Smooth muscle cell of the umbilical artery (primary cell): ENCODE measurements at places on chromosomes 12 and 14. TPM values are rescaled to one million over a fixed set of nuclear protein-coding genes. Genes with fewer than 3 reads are reported as not detected.

NUMB gene
- 20.8 and 61.4 TPM in 2 replicates for total RNA-seq

RAD52 gene
- 17.5 and 19.7 TPM in 2 replicates for total RNA-seq

DNAJC22 gene
- total RNA-seq, result 0.83 and 1.2 TPM in 2 replicates

SIRT4 gene
- total RNA-seq, result 0.69 and 2.7 TPM in 2 replicates

CD4 gene
- total RNA-seq, result 1.0 and 1.5 TPM in 2 replicates

TMEM233 gene
- 0.09 TPM in 1 of 2 replicates, not detected in the other for total RNA-seq

MAP3K9 gene
- total RNA-seq, result 0.59 and 1.4 TPM in 2 replicates

CMKLR1 gene
- total RNA-seq, result 0.28 and 0.59 TPM in 2 replicates

DLK1 gene
- under 0.01 TPM in 1 of 2 replicates, not detected in the other for total RNA-seq

TAS2R20 gene
- total RNA-seq, result 3.9 and 6.6 TPM in 2 replicates

ALDH2 gene
- total RNA-seq, result 24.1 and 30.3 TPM in 2 replicates

HNF1A gene
- total RNA-seq, result not detected in 2 replicates

ACVR1B gene
- total RNA-seq, result 8.0 and 11.1 TPM in 2 replicates

GLIPR1L1 gene
- total RNA-seq, result not detected in 2 replicates

AQP2 gene
- total RNA-seq, result not detected in 2 replicates

ERP29 gene
- 66.8 and 121 TPM in 2 replicates for total RNA-seq

KCNC2 gene
- not detected in 2 replicates for total RNA-seq

GRIN2B gene
- total RNA-seq, result under 0.01 and 0.09 TPM in 2 replicates

HOXC13 gene
- not detected in 2 replicates for total RNA-seq

CRIP2 gene
- total RNA-seq, result 13.1 and 34.2 TPM in 2 replicates

BIN2 gene
- total RNA-seq, result not detected in 2 replicates

HRK gene
- total RNA-seq, result not detected in 2 replicates

NDUFB1 gene
- total RNA-seq, result 42.5 and 215 TPM in 2 replicates

EPYC gene
- not detected in 2 replicates for total RNA-seq

ST8SIA1 gene
- total RNA-seq, result under 0.01 TPM in 1 of 2 replicates, not detected in the other

DHRS2 gene
- 1.3 and 3.9 TPM in 2 replicates for total RNA-seq

PLEKHD1 gene
- not detected in 2 replicates for total RNA-seq

TMPRSS12 gene
- total RNA-seq, result not detected in 2 replicates

ULK1 gene
- 12.2 and 20.3 TPM in 2 replicates for total RNA-seq
